ENCODE measurements at places on chromosomes 1 and 21.

DNA sequence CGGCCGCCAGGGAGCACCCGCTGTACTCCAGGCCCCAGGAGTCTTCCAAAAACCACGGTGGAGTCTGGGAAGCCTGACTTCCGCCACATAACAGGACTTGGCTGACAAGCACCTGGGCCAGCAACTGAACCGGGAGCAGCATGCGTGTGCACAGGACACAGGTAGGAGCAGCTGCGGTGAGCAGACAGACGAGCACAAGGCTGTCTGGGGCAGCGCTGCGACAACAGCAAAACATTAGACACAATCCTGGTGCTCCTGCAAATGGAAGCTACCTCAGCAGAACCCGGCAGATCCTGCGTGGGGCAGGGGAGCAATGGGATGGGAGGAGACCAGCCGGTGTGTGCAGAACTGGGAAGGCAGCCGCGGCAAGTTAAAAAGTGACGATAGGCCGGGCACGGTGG is 80.4 kb downstream of the NPHP4 start:
- no peak for DNase-seq

DNA sequence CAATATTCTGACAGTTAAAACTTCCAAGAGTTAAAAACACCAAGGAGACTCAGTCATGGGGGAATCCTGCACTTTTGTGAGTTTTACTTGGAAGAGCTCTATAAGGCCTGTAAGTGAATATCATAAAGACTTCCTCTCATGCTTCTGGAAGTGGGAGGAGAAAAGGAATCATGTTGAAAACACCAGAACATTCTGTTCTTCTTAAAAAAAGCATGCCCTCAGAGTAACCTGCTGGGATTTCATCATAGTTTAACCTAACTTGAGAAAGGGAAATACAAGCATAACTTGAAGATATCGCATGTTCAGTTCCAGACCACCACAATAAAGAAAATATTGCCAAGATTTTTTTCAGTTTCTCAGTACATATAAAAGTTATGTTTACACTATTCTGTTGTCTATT is 51.9 kb downstream of the COL11A1 start:
- no peak for DNase-seq

- DNase-seq = no peak
Observed at GRCh38 chr21:38956856-38957571, 151.3 kb downstream of the ETS2 start.

- DNase-seq = no peak
Observed at GRCh38 chr1:246959944-246960693, 28.4 kb upstream of the AHCTF1 start.

- DNase-seq = no peak
Observed at GRCh38 chr1:6861075-6861724, 75.9 kb downstream of the CAMTA1 start.

- DNase-seq = no peak
Observed at GRCh38 chr1:205339717-205340116, 17.0 kb downstream of the KLHDC8A start.

DNA sequence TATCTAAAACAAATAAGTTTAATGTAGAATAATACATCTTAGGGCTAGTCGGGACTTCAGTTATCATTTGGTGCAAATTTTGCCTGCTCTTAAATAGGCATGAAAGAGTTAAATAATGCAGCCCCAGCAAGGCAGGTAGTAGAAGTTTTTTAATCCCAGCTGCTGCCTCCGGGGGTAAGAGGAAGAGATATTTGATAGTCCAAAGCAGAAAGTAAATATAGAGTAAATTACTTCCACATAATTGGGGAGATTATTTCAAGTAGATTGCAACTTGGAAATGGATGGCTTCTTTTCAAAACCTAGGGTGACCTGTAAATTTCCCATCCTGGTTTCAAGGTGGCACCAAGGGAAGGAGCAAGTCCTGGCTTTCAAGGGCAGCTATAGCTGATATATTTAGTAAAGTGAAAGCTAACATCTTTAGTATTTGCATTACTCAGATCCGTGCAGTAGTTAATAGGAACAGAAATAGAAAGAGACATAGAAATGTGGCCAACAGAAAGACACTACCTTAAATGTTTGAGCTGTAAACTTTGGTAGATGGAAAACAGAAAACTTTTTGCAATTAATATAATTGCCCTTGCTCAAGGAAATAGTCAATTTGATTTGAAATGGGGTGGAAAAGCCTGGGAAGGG is 109.1 kb downstream of the LMO4 start:
- DNase-seq = no peak

DNA sequence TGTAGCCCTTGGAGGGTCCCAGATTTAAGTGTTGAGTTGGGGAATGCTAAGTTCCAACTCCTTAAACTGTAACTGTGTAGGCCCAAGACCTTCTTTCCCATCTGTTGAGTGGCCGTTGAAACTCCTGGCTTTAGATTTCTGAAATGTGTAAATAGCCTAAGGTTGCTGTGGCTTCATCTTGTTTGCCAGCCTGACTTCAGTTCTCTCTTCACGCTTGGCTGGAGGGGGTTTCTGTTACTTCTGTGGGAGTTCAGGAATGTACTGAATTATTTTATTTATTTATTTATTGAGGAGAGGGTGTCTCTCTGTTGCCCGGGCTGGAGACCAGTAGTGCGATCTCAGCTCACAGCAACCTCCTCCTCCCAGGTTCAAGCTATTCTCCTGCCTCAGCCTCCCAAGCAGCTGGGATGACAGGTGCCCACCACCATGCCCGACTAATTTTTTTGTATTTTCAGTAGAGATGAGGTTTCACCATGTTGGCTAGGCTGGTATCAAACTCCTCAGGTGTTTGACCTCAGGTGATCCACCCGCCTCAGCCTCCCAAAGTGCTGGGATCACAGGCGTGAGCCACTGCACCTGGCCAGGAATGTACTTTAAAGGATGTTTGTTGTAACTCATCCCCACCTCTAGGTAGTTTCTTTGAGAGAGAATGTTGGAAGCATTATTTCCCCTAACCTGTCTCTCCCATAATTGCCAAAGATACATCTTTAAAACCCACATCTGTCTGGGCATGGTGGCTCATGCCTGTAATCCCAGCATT is 5.9 kb downstream of the TTC39A start:
- DNase-seq = no peak

GRCh38 chr1:202200112-202200548 is 6.5 kb downstream of the LGR6 start:
- DNase-seq = no peak

- DNase-seq = no peak
Observed at GRCh38 chr1:232196042-232196441, 433.9 kb downstream of the SIPA1L2 start.

DNA sequence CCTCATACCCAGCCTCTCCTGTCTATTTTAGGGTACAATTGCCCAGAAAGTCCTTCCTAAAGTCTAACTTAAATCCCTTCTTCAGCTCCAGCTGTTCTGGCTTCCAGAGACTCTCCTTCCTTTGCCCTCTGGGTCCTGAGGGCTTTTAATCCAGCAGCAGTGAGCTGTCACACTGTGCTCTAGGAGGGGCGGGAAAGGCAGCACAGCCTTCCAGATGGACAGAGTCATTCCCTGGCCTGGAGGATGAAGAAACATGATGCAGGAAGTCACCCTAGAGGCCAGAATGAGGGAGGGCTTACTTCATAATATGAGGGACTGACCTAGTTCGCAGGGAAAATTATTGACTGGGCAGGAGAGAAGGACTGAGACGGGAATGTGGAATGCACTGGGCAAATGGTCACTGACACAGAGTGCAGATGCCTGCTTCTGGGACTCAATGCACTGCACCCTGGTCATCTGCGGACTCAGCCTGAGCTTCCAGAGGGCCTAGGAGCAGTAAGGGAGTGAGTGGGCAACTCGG is 1.3 kb downstream of the SH2D2A start:
- DNase-seq = no peak

- DNase-seq = no peak
Observed at GRCh38 chr1:168488138-168488537, 55.7 kb downstream of the XCL2 start.

DNA sequence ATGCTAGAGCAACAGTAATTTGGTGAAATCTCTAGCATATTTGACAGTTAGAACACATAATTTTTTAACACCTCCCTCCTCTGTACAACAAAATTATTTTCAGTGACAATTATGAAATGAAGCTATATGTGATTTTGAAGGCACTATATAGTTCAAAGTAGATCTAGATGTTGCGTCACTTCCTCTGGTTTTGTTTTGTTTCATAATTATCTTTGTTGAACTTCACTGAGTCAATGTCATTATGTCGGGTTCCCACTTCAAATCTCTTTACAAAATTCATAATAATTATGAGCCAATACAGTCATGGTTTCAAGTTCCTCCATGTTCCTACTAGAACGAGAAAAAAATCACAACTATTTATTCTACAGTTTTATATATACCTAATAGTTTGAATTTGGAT is 254.8 kb upstream of the PLXNA2 start:
- DNase-seq = no peak

- DNase-seq = peak; percentile 52
Observed at GRCh38 chr1:31815752-31816500, at the start of gene SPOCD1. TSS of gene SPOCD1 (minus strand) at chr1:31816022. CDS start at chr1:31815333, 689 bp downstream.

DNA sequence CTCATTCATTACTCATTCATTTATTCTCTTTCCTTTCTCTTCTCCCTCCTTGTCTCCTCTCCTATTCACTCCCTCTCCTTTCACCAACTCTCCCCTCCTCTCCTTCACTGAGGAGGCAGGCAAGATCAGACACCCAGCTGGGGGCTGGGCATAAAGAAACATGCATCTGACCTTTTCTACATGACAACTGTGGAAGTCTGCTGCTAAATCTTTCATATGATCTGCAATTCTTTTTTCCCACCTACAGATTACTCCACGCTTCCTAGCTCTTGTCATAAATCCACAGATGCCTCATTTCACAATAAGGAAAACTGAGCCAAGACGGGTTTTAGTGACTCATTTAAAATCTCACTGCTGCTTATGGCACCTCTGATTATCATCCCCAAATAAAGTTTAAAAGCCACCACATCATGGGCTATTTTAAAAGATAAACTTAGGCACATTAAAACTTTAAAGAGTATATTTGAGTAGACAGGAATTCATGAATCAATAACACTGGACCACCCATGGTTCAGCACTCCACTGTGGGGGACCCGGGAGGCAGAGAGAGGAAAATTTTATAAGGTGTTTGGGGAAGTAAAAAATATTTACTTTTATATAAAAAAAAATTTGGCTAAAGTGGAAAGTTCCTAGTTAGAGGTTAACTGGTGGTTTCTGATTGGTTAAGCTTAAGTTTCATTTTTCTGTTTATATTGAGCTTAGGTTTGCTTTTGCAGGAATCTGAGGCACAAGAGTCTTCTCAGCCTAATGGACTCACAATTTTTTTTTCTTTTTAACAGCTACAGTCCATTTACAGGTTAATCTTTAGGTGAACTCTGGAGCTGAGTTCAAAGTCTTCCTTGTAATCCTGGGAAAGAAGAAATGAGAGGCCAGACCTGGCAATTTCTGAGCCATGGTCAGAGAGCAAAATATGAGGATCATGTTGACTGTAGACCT is 55.8 kb upstream of the DNAH14 start:
- no peak for DNase-seq

GRCh38 chr1:204301171-204301957 is 58.4 kb downstream of the PLEKHA6 start:
- DNase-seq = no peak

GRCh38 chr1:21325731-21326387 is 35.6 kb upstream of the ECE1 start:
- DNase-seq = no peak

DNA sequence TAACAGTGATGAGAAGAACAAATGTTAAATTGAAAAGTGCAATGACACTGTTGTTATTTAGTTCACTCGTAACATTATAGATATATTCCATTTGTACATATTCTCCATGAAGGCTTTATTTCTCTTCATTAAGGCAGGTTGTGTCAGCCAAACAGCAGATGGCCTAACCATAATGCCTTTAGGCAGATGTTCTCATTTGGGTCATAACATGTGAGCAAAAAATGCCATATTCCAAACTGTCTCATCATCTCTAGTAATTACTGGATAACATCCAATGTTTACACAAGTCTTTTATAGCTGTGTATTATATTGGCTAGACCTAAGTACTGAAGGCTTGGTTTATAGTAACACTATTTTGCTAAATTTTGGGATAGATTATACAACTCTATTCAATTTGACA is 87.2 kb upstream of the CHODL start:
- no peak for DNase-seq

- no peak for DNase-seq
Observed at GRCh38 chr1:246117066-246117791, 389.9 kb downstream of the SMYD3 start.

DNA sequence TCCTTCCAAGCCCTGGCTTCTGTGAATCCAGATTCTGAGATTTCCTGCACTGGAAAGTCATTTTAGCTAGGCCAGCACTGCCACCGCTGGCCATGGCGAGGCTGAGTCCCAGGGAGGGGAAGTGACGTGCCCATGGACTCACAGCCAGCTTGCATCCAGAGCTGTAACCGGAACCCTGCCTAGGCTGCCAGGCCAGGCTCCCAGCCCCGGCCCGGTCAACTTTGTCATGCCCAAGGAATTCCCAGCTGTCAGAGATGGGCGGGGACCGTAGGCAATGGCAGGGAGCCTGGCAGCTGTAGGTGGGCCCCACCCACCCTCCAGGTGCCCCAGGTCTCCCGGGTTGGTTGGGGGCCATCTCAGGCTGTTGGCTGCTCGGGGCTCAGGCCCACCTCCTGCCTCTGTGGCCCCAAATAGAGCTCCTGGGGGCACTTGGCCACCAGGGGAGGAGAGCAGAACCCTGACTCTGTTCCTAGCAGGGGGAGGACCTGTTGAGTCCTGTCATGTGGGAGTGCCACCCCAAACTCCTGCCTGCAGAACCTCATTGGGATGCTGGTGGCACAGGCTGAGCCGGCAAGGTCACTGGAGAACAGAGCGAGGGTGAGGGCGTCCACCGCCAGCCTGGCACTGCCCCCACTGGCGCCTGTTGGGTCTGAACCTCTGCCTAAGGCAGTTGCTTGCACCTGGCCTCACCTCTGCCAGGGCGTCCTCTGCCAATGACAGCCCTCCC is 57.8 kb downstream of the FOXO6 start:
- DNase-seq = no peak

DNA sequence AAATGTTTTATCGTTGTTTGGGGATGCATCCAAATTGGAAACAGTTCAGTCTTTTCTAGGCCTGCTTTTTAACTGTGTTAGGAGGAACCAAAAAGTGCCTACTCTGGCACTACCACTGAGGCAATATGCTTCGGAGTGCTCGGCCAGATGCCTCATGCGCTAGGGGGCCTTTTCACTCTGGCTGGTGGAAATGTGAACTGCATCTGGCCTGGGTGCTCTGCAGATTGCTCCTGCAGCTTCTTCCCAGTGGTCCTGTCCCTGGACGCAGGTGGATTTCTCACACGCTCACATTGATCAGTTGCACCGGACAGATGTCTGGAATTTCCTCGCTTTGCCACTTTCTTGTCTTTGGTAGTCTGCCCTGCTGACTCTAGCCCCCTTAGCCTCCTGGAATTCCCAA is 330.2 kb upstream of the FMN2 start:
- no peak for DNase-seq

GRCh38 chr1:34744851-34745250 is 10.0 kb upstream of the GJB5 start:
- DNase-seq = no peak

GRCh38 chr1:206951318-206952100 is 5.2 kb upstream of the PIGR start:
- no peak for DNase-seq

- DNase-seq = no peak
Observed at GRCh38 chr1:39091845-39092645, 65.9 kb downstream of the NDUFS5 start.

- no peak for DNase-seq
Observed at GRCh38 chr1:25747046-25747719, 52.8 kb upstream of the SELENON start.

Measured in fibroblast of skin of left biceps (primary cell).